ENCODE measurements at places on chromosomes 6 and 20. TPM values are rescaled to one million over a fixed set of nuclear protein-coding genes. Genes with fewer than 3 reads are reported as not detected.

- H3K27ac ChIP-seq, result no peak overlapping the region
- no peak for DNase-seq
- peaks cover 84% of the 10 kb centered on the region for H3K27me3 ChIP-seq
- no peaks in the 10 kb centered on the region for H3K4me1 ChIP-seq
Observed at GRCh38 chr6:29793796-29794195, 33.8 kb upstream of the HLA-G start.

DNA sequence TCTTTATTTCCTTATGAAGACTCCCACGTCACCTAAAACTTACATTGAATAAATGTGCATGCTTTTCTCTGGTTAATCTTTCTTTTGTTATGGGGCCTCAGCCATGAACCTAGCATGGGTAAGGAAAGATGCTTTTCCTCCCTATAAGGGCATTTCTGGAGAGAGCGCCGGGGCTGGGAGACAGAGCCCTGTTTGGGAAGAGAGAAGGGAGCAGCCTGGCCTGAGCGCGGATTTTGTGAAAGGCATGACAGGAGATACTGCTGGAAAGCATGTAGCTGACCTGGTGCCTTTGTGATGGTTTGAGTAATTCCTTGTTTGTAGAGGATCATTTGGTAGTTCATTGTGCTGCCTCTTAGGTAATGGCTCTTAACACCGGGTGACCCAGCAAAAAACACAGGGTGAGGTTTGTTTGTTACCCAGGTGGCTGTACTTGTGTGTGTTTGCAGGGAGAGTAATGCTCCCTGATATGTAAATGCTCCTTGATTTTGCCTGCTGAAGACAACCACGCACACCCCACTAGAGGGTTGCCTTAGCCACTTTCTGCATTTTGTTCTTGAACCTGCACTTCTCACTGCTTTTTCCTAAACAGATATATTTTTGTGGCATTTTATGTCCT lies 59.2 kb downstream of the ANKRD6 start:
- H3K27ac ChIP-seq, result no peak overlapping the region
- peak; percentile 57 for DNase-seq
- H3K4me1 ChIP-seq, result peaks cover 26% of the 10 kb centered on the region
- peaks cover 21% of the 10 kb centered on the region for H3K36me3 ChIP-seq
- peak overlapping the region; percentile 17 for H3K4me3 ChIP-seq

DNA sequence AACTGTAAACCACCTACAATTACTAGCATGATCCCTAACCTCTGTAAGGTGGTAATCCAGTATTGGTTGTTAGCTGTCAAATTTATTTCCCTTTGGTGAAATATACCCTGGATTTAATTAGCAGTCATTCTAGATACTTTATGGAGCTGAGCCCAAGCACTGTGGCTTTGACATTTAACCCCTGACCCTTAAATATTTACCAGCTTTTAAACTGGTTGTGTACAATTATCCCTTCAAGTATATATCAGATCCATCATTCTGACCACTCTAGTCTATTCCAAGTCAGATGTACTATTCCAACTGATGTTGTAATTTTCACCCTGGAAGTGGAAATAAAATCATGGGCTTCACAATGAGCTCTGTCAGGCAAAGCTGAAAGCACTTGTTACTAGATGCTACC lies 229.6 kb downstream of the FOXC1 start:
- no peaks in the 10 kb centered on the region for H3K27me3 ChIP-seq
- no peak overlapping the region for H3K4me3 ChIP-seq
- DNase-seq, result no peak
- no peaks in the 10 kb centered on the region for H3K4me1 ChIP-seq
- no peaks in the 10 kb centered on the region for H3K36me3 ChIP-seq

DNA sequence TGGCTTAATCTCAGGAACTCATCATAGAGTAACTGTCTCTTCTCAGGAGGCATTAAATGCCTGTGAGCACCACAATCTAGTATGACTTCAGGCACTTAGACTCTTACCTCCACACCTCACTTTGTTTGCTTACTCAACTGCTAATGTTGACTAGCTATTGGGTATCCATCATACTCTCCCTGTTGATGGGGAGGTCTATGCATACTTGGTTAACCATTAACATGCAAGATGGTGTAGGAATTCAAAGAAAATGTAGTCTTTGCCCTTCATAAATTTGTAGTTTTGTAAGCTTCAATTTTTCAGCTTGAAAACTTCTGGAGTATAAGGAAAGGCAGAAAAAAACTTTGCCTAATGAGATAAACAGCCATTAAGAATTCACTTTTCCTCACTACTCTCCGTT lies 501.0 kb upstream of the MARCKS start:
- no peak overlapping the region for H3K4me3 ChIP-seq
- DNase-seq, result no peak
- H3K27ac ChIP-seq, result no peak overlapping the region
- no peaks in the 10 kb centered on the region for H3K4me1 ChIP-seq
- no peaks in the 10 kb centered on the region for H3K27me3 ChIP-seq

Gene CGAS
- total RNA-seq, result 2.5 TPM

Gene COL19A1
- 0.19 TPM for total RNA-seq

Gene GSTA2
- total RNA-seq, result 1.7 TPM

DNA sequence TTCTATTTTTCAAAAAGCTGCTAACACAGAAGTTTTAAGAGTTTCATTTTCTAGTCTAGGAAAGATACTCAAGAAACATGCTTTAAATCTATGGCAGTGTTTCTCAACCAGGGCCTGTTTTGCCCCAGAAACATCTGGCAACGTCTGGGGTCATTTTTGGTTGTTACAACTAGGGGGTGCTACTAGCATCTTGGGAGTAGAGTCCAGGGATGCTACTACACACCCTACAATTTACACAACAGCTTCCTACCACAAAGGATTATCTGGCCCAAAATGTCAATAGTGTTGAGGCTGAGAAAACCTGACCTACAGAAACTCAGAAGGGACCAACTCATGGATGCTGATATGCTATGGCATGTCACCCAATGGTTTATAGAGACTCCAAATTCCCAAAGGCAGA lies 24.4 kb downstream of the SERAC1 start:
- H3K36me3 ChIP-seq, result peaks cover 87% of the 10 kb centered on the region
- H3K4me1 ChIP-seq, result no peaks in the 10 kb centered on the region
- no peak overlapping the region for H3K27ac ChIP-seq

DNA sequence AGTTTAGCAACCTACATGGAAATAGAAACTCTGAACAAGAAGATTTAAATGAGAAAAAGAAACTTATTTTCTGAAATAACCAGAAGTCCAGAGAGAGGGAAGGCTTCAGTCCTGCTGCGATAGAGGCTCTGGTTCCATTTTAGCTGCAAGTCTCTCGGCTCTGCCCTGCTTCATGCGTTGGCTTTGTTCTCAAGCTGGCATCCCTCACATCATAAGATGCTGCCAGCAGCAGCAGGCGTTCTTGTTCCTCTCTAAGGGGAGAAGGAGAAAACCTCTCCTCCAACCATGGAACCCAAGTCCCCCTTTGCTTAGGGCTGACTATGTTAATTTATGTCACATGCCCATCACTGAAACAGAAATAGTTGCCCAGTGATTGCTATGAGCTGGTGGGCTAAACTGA lies 46.4 kb upstream of the PMEPA1 start:
- no peak overlapping the region for H3K4me3 ChIP-seq
- no peaks in the 10 kb centered on the region for H3K36me3 ChIP-seq
- DNase-seq, result no peak
- no peaks in the 10 kb centered on the region for H3K4me1 ChIP-seq

DNA sequence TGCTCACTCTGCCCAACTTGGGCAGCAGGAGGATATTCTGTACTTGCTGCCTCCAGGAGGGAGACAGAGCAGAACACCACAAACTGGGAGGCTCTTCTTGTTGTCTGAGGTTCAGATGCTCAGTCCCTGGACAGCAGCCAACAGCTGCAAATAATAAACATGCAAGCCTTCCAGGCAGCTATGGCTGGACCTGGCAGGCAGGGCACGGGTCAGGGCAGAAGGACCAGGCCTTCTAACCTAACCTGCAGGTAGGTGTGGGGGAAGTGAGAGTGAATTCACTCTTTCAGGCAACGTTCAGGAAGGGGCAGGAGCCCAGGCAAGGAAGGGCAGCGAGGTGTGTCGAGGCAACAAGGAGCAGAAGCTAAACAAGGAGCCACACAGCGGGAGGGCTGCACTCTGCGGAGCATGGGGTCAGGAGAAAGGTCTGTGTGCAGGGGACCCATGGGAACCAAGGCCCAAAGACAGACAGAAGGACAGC lies 31.5 kb downstream of the NINL start:
- H3K4me1 ChIP-seq, result peaks cover 29% of the 10 kb centered on the region
- H3K4me3 ChIP-seq, result no peak overlapping the region
- H3K27me3 ChIP-seq, result no peaks in the 10 kb centered on the region
- H3K36me3 ChIP-seq, result peaks cover 27% of the 10 kb centered on the region
- DNase-seq, result no peak

Gene EBF4
- 3.9 TPM for total RNA-seq

DNA sequence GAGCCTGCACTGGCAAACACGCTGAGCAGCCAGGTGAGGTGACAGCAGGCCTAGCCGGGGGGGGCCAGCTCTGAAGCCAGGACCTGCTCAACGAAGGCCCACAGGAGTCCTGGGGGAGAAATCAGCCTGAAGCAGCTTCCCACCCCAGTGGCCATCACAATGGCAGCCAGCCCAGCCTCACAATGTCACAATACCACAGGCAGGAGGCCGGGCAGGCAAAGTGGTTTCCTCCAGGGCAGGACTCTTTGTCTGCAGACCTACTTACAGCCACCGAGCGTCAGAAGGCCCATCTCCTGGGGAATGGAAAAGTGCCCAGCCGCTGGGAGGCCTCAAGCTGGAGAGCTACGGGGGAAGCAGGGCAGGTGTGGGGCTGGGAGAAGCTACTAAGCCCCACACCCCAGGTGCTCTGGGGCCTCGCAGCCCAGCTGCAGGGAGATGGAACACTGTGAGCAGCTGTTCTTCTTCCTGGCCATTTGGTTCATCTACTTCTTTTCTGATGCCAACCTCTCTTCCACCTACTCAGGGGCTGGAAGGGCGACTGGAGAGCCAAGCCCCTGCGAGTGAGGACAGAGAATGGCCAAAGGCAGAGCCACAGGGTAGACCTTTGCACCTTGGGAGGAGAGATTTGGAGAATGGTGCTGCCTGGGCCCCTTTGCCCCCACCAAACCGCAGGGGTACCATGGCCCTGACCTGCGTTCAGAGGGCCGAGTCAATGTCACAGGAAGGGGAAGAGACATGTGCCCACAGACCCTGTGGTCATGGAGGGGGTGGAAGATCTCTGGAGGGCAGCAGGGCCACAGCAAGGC lies 22.3 kb upstream of the AVP start:
- H3K27me3 ChIP-seq, result no peaks in the 10 kb centered on the region
- no peak overlapping the region for H3K27ac ChIP-seq
- H3K4me3 ChIP-seq, result no peak overlapping the region
- peak; percentile 61 for DNase-seq
- no peaks in the 10 kb centered on the region for H3K36me3 ChIP-seq
- H3K4me1 ChIP-seq, result no peaks in the 10 kb centered on the region

DNA sequence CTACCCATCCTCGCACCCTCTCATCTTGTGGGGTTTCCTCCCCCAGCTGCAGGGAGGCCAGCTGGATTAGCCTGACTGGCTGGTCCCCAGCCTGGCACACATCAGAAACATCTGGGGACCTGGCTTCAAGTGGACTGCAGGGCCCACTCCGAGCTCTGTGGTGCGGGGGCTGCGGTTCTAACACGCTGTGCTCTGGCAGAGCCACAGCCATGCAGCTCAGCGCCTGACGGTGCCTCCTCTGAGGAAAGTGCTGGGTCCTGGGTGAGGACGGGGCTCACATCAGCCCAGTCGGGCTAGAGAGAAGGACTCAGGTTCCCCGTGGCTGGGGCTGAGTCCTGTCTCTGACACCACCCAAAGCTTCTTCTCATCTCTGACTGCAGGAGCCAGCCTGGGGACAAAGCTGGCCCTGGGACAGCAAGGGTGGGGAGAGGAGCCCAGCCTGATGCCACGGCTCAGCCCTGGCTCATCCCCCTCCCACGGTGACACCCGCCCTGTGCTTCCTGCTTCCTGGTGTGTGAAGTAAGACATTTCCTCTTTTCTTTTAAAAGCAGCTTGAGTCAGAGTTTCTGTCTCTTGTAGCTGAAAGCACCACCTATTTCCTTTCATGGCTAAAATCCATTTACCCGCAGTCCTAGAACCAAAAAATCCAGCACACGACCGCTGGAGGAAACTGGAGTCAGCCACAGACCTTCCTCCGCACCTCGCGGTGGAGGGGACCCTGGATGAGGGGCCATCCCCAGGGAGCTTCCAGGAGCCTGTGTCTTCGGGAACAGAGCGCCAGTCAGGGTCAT lies 127.4 kb upstream of the AFDN start:
- H3K4me3 ChIP-seq, result no peak overlapping the region
- H3K27ac ChIP-seq, result no peak overlapping the region
- H3K4me1 ChIP-seq, result peaks cover 9% of the 10 kb centered on the region
- peak; percentile 40 for DNase-seq

Gene CCN2
- total RNA-seq, result 26.3 TPM

All from endodermal cell (in vitro differentiated cells).